ENCODE measurements at places on chromosomes 1 and 21. TPM values are rescaled to one million over a fixed set of nuclear protein-coding genes. Genes with fewer than 3 reads are reported as not detected.

GRCh38 chr1:62128745-62129144, 65.9 kb upstream of the L1TD1 start:
- no peak for DNase-seq

GRCh38 chr21:42254651-42255601, 36.0 kb downstream of the ABCG1 start:
- DNase-seq = no peak

The MYCL gene
- polyA plus RNA-seq = 3.4 TPM

The BMP8A gene
- 0.70 TPM for polyA plus RNA-seq

DNA sequence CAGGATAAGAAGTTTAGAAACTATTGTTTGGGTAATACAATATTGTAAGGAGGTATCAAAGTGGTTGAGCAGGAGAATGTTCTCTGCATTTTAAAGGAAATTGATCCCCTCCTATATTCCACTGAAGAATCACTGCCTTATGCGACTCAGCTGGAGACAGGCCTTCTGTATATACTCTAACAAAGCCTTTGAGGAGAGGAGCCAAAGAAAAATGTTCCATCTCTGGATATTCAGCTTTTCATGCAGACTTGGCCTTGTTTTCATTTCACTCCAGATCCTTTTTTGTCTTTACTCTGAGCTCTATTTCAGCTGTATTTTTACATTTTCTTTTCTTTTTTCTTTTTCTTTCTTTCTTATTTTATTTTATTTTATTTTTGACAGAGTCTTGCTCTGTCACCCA, 42.1 kb upstream of the S1PR1 start:
- DNase-seq = peak; percentile 16

The AMY1B gene
- polyA plus RNA-seq = not detected

The DMBX1 gene
- not detected for polyA plus RNA-seq

All from muscle of arm (tissue), 14 donors.